ENCODE measurements at places on chromosomes 1 and 21.
A peak's percentile ranks its signal among the peaks of the same experiment; 100 is the strongest.

GRCh38 chr1:100394285-100394684, 42.0 kb downstream of the CDC14A start:
- no peak for DNase-seq

DNA sequence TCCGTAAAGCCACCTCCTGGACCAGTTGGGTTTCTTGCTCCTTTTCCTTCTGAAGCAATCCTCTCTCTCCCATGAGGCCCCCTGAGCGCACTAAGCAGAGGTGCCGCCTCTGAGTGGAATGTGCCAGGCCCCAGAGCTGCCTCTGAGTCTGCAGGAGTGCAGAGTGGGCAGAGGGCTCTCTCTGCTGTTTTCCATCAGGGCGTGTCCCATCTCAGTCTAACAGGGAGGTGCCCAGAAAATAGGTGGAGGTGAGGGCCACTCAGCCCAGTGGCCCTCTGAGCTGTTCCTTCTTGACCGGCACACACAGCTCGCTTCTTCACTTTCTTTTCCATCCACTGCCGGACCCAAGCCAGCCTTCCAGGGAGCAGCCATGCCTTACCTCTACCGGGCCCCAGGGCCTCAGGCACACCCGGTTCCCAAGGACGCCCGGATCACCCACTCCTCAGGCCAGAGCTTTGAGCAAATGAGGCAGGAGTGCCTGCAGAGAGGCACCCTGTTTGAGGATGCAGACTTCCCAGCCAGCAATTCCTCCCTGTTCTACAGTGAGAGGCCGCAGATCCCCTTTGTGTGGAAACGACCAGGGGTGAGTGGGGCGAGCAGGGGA, at the start of gene CAPN9:
Gene CAPN9 (plus strand): TSS at position 262 of the 604 bp plus-strand sequence. CDS start 109 bp downstream, at position 371.
- DNase-seq, result no peak

DNA sequence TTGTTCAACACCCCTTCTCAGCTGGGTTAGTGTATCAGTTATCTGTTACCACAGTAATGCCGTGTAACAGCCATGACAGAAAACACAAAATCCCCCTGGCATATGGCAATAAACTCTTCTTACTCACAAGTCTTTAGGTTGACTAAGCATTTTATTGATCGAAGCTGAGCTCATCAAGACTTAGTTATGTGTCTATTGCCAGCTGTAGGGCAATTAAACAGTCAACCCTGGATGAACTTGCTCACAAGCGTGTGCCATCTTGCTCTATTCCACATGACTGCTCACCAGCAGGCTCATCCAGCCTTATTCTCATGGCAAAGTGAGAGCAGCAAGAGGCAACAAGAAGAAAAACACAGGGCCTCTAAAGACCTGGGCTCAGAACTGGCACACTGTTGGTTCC, 333.8 kb upstream of the PTBP2 start:
- no peak for DNase-seq

DNA sequence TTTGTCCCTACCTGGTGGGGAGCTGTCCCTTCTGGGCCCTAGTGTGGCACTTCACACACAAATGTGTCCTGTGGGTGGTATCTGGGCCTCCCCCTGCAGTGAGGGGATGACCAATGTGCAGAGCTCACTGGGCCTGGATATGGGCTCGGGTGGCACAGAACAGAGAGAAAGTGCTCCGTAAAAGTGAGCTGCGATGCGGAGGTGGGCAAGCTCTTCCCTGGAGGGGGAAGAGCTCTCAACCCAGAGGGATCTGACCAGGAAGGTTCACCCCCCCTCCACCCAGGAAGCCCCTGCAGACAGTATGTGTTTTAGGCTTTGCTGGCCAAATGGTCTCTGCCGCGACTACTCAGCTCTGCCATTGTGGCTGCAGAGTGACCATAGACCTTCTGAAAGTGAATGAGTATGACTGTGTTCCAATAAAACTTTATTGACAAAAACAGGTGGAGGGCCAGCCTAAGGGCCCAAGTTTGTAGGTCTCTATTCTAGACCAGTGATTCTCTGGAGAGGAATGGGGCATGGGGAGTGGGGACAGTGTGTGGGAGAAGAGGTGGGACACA, 8.6 kb upstream of the ITGB2 start:
- no peak for DNase-seq

DNA sequence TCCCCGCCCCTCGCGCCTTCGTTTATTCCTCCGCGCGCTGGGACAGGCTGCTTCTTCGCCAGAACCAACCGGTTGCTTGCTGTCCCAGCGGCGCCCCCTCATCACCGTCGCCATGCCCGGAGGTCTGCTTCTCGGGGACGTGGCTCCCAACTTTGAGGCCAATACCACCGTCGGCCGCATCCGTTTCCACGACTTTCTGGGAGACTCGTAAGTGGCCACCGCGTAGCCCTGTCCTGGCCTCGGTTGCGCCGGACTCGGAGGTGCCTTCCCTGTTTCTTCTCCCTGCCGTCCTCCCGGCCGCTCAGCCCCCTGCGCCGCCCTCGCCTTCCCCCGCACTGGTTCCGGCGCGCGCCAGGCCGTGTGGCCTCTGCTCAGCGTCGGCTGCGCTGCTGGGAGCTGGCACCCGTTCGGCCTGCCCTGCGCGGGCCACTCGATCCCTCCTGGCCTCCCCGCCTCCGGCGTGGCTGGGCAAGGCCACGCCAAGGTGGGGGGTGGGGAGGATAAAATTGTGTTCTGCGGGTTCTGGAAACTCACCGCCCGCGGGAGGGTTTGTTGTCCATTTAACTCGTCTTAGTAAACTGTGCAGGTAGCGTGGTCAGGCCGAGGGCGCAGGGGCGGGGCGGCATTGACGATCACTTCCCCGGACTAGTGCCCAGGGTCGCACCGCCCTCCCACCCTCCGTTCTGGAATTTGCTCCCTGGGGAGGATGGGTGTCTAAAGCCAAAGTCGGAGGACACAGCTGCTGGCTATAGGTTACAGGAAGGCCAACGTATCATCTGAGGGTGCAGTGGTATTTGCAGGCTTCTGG, at the start of gene PRDX6:
Gene PRDX6 (plus strand): TSS at position 50 of the 808 bp plus-strand sequence. CDS start 63 bp downstream, at position 113.
- DNase-seq, result peak; percentile 80

GRCh38 chr21:37208056-37208721, 58.9 kb downstream of the VPS26C start:
- DNase-seq, result no peak

DNA sequence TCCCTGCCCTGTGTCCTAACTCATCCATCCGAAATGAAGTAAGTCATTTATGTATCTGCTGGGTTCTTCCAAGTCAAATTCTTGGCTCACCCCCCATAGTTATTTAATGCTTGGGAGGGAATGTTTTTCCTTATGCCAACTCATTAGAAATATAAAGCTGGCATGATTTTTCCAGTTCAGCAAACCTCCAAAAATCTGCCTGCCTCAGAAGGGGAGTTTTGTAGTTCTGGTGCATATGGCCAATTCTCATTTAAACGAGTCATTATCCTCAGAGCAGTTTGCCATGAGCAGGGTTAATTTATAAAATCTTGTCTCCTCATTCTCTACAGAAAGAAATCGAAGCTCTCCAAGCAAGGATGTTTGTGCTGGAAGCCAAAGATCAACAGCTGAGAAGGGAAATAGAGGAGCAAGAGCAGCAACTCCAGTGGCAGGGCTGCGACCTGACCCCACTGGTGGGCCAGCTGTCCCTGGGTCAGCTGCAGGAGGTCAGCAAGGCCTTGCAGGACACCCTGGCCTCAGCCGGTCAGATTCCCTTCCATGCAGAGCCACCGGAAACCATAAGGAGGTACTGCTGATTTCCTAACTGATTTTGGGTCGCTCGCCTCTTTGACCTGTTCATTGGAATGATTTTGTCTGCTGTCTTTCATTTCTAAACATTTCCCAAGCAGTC, 144.1 kb downstream of the DISC1 start:
- no peak for DNase-seq

DNA sequence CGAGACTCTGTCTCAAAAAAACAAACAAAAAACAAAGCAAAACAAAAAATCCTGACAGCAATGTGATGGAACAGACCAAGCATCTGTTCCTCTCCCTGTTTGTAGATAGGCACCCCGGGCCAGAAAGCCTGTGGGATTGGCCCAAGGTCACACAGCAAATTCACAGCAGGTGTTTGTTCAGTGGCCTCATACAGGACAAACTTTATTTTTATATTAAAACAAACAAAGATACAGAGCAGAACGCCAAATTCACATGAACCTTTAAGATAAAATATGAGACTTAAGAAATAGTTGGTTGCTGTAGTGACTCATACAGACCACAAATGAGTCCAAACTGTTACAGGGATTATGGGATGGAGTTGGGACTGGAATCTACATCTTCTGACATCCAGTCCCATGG, 2.3 kb upstream of the CELA2A start:
- no peak for DNase-seq

DNA sequence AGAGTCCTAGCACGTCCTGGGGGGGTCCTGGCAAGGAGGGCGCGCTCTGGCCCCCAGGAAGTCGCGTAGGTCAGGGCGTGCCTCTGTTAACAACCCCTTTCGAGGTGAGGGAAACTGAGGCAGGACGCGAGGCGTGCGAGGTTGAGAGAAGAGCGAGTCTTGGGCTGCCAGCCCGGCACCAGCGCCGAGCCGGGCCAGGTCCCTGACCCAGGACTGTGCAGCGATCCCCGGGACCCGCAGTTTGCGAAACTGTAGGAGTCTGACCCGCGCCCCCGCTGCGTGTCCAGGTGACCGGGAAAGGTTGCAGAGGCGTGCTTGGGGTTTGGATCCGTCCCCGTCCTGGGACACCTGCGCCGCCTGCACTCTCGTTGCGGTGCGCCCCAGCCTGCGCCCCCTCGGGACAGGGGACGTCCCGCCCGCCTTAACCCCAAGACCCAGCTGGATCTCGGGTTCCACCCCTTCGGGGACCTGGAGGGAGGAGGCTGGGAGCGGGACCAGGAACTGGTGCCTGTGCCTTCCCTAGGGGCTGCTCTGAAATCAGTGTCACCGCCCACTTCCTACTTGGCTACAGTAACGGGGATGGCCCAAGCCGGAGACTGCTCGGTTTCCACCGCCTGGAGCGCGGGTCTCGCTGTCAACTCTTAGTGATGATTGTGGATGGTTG, 493 bp downstream of the DISC1 start:
- peak; percentile 24 for DNase-seq

GRCh38 chr1:31767225-31767624, 3.1 kb upstream of the ADGRB2 start:
- no peak for DNase-seq

DNA sequence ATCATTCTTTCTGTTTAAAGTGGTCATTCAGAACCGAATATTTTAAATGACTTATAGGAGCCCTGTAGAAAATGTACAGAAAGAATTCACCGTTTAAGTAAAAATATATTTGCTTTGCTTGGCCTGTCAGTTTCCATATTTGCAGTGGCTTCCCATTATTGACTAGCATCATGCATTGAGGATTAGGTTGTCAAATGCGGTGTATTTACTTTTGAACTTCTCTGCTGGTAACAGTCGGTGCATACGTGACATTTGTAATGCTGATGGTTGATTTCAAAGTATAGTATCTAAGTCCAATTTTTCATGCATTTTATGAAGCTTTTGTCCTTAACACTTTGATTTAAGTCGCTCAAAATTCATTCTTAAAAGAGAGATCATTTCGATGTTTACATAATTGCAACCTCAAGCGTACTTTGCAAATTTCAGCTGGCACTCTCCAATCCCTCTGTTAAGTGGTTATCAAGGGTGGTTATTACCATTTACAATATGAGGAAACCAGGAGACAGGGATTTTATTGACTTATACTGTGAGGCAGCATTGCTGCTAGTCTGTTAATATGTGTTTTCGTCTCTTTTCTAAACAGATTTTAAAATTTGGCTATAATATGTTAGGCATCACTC, 201.6 kb downstream of the SDCCAG8 start:
- DNase-seq, result no peak

GRCh38 chr1:230028602-230029223, 38.3 kb upstream of the GALNT2 start:
- DNase-seq, result no peak

- DNase-seq, result no peak
These were observed 70.6 kb downstream of the FNBP1L start for GRCh38 chr1:93518516-93518915.

- DNase-seq, result no peak
These were observed 87.7 kb downstream of the MAN1C1 start for GRCh38 chr1:25704267-25704691.

DNA sequence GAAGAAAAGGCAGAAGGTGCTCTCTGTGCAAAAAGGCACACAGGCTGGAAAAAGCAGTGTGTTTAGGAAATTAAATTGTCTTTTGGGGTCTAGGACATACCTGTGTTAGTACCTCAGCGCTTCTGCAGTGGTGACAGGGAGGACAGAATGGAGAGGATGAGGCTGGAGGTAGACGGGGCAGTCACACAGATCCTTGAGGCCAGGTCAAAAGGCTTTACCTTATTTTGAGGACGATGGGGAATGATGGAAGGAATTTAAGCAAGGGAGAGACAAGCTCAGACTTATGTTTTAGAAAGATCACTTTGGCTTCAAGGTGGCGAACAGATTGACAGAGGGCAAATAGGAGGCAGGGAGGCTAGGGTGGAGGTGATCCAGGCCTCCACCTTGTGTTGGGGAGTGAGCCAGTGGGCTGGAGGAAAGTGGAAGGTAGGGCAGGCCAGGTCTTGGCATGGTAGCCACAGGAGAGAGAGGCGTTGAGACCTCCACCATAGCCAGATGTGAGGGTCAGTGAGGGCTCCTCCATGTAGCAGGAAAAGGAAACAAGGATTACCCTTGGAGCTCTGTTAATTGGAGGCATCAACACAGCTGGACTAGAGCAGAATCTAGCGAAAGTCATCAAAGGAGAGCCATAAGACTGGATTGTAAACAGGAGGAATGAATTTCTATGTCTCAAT, 4.2 kb downstream of the CYP4B1 start:
- no peak for DNase-seq

DNA sequence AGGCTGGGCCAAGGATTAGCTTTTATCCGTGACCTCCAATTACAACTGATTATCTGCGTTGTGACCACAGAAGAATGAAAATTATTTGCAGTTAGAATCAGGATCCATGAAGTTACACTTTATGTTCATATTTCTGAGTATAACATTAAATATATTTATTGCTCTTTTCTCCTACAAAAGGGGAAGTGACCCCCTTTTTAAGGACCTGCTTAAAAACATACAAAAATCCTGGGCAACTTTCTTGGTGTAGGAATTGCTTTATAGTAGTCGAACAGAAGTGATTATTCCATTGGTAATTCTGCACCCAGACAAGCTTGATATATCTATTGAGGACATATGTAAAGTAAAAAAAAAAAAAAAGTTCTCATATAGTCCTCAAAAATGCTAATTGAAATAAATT, 208.7 kb downstream of the MRPL39 start:
- DNase-seq, result no peak

DNA sequence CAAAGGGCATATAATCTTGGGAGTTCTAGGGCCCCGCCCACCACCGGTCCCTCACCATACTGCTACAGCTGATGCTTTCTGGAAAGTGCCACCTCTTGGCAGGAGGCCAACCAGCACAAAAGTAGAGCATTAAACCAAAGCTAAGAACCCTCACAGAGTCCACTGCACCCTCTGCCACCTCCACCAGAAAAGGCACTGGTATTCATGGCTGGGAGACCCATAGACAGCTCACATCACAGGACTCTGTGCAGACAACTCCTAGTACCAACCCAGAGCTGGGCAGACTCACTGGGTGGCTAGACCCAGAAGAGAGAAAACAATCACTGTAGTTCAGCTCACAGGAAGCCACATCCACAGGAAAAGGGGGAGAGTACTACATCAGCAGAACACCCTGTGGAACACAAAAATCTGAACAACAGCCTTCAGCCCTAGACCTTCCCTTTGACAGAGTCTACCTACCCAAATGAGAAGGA, 10.8 kb downstream of the THEM4 start:
- DNase-seq, result peak; percentile 59

GRCh38 chr1:228416217-228416933, at the start of gene TRIM17:
TSS of gene TRIM17 (minus strand) at chr1:228416861. CDS start at chr1:228415072, 1,789 bp downstream.
- DNase-seq, result peak; percentile 6

- DNase-seq, result no peak
These were observed 663.6 kb upstream of the CHRM3 start for GRCh38 chr1:238722812-238723211.

- DNase-seq, result no peak
These were observed 136.8 kb upstream of the F3 start for GRCh38 chr1:94678202-94678848.

All from T follicular helper cell (primary cell).